ENCODE measurements at places on chromosomes 4 and X. TPM values are rescaled to one million over a fixed set of nuclear protein-coding genes. Genes with fewer than 3 reads are reported as not detected.

FAM9B gene
- total RNA-seq = not detected

GUCY1A1 gene
- total RNA-seq = not detected

- H3K36me3 ChIP-seq = no peaks in the 10 kb centered on the region
- no peak overlapping the region for H3K4me3 ChIP-seq
- no peak overlapping the region for H3K27ac ChIP-seq
- H3K4me1 ChIP-seq = no peaks in the 10 kb centered on the region
Observed at GRCh38 chr4:72500214-72500613, 68.8 kb downstream of the ADAMTS3 start.

PLAC8 gene
- 222 TPM for total RNA-seq

DNA sequence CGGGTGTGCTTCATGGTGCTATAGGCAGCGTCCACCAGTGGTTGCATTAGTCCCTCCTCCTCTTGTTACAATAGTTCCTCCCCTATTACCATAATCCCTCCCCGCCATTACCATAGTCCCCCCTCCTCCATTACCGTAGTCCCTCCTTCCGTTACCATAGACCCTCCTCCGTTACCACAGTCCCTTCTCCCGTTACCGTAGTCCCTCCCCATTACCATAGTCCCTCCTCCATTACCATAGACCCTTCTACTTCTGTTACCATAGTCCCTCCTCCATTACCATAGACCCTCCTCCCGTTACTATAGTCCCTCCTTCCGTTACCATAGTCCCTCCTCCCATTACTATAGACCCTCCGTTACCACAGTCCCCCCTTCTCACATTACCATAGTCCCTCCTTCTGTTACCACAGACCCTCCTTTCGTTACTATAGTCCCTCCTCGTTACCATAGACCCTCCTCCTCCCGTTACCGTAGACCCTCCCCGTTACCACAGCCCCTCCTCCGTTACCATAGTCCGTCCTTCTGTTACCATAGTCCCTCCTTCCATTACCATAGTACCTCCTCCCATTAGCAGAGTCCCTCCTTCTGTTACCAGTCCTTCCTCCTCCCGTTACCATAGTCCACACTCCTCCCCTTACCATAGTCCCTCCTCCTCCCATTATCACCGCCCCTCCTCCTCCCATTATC, 129.6 kb downstream of the DHRSX start:
- no peak for DNase-seq
- H3K36me3 ChIP-seq = peaks cover 24% of the 10 kb centered on the region
- H3K4me1 ChIP-seq = peaks cover 7% of the 10 kb centered on the region
- H3K4me3 ChIP-seq = no peak overlapping the region
- H3K27me3 ChIP-seq = no peaks in the 10 kb centered on the region
- no peak overlapping the region for H3K27ac ChIP-seq

Measured in naive thymus-derived CD8-positive, alpha-beta T cell (primary cell).